ENCODE measurements at places on chromosomes 13 and 19.

DNA sequence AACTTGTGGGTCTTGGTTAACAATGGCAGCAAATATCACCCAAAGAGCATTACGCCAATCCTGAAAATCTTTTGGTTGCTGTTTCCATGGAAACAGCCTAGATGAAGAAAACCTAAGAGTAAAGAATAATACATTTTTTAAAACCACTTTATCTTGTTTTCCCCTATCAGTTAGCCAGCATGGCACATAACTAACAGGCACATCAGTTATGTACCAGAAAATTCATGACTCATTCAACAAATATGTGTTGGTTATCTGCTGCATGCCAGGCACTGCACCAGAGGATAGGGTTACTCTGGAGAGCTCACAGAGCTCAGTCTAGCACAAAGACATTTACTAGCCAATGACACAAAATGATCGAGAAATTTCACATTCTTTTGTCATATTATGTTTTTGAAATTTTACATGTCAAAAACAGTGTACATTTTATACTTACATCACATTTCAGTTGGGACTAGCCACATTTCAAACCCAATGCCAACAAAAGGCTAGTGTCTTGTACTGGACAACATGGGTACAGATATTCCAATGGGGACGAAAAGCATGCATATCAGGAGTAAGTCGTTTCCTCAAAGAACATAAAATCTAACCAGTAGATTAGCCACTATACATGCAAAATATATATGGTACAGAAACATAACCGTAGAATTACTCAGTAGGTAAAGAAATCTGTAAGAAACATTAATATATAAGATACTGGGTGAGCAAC lies 20.3 kb downstream of the LNX2 start:
- H3K27ac ChIP-seq, result no peak overlapping the region
- DNase-seq, result no peak
- no peak overlapping the region for H3K4me3 ChIP-seq
- H3K36me3 ChIP-seq, result no peaks in the 10 kb centered on the region
- H3K4me1 ChIP-seq, result no peaks in the 10 kb centered on the region
- H3K27me3 ChIP-seq, result no peaks in the 10 kb centered on the region

DNA sequence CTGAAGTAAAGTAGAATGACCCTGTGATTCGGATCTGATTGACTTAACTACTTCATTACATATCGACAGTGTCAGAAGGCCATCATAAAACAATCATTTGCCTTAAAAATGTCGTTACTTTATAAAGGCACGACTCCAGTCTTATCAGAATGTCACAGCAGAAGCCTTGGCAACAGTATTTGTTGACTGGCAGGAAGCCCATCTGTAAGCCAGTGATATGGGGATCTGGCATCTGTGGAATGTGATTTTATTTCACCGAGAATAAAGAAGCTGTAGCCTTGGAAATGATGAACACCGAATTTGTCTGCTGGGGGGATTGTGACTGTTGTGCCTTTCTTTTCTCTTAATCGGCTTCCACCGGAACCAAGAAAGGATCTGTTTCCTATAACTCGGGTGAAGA lies 362.5 kb downstream of the TDRD3 start:
- no peak for DNase-seq
- H3K36me3 ChIP-seq, result no peaks in the 10 kb centered on the region
- no peak overlapping the region for H3K27ac ChIP-seq
- no peaks in the 10 kb centered on the region for H3K27me3 ChIP-seq
- no peaks in the 10 kb centered on the region for H3K4me1 ChIP-seq

DNA sequence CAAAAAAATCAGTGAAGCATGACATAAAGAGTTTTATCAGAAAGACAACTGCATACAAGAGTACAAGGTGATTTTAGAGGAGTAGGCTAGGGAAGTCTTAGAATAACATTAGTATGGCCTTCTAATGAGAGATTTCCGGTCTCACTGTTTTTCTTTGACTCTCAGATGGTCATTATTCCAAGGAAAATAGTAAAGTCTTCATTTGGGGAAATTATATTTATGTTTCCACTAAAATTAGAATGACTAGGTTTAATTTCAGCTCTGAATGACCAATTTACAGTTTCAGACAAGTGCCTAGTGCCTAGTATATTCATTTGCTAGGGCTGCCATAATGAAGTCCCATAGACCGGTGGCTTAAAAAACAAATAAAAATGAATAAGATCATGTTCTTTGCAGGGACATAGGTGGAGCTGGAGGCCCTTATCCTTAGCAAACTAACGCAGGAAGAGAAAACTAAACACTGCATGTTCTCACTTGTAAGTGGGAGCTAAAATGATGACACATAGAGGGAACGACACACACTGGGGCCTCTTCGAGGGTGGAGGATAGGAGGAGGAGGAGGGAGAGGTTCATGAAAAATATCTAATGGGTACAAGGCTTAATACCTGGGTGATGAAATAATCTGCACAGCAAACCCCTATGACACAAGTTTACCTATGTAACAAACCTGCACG lies 303.1 kb downstream of the PCDH9 start:
- H3K4me1 ChIP-seq, result no peaks in the 10 kb centered on the region
- no peak overlapping the region for H3K4me3 ChIP-seq
- no peaks in the 10 kb centered on the region for H3K36me3 ChIP-seq
- H3K27me3 ChIP-seq, result no peaks in the 10 kb centered on the region
- H3K27ac ChIP-seq, result no peak overlapping the region

DNA sequence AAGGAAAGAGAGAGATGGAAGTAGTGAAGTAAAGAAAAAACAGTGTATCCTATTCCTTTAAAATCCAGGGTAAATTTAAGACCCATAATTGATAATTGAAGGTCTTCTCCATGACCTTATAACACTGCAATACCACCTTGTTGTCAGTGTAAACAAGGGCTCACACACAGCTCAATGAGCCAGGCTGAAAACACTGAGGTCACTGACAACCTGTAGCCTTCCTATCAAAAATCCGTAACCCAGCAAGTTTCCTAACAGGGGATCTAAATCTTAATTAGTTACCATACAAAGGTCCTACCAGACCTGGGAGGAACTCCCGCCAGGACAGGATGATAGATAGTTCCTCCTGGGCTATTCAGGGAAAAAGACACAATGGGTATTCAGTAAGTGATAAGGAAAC lies 1677.1 kb downstream of the OLFM4 start:
- no peak for DNase-seq
- no peaks in the 10 kb centered on the region for H3K4me1 ChIP-seq
- no peak overlapping the region for H3K4me3 ChIP-seq

DNA sequence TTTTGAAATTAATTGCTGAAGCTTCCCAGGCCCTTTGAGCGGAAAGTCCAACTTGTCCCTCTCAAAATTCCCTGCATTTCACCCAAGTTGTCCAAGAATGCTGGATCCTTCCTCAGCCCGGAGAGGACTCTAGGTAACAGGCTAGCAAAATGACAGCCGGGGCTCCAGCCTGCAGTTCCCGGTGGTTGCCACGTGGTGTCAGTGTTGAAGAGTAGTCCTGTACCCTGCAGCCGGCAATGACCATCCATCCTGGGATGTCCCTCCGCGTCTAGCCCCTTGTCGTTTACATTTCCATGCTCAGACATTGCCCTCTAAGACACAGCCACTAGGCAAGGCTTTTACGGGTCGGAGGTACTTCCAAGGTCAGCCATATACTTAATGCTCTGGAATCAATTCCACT lies 31.4 kb upstream of the MTIF3 start:
- no peaks in the 10 kb centered on the region for H3K4me1 ChIP-seq
- H3K27ac ChIP-seq, result no peak overlapping the region
- no peak overlapping the region for H3K4me3 ChIP-seq
- no peaks in the 10 kb centered on the region for H3K27me3 ChIP-seq
- peak; percentile 63 for DNase-seq

- no peaks in the 10 kb centered on the region for H3K4me1 ChIP-seq
- no peak overlapping the region for H3K4me3 ChIP-seq
- no peaks in the 10 kb centered on the region for H3K36me3 ChIP-seq
- no peak overlapping the region for H3K27ac ChIP-seq
These were observed 4.2 kb downstream of the FNDC3A start for GRCh38 chr13:48979892-48980291.

GRCh38 chr13:52344108-52344507 lies 61.9 kb downstream of the THSD1 start:
- no peaks in the 10 kb centered on the region for H3K27me3 ChIP-seq
- H3K4me1 ChIP-seq, result no peaks in the 10 kb centered on the region
- H3K4me3 ChIP-seq, result no peak overlapping the region
- no peaks in the 10 kb centered on the region for H3K36me3 ChIP-seq
- no peak for DNase-seq

DNA sequence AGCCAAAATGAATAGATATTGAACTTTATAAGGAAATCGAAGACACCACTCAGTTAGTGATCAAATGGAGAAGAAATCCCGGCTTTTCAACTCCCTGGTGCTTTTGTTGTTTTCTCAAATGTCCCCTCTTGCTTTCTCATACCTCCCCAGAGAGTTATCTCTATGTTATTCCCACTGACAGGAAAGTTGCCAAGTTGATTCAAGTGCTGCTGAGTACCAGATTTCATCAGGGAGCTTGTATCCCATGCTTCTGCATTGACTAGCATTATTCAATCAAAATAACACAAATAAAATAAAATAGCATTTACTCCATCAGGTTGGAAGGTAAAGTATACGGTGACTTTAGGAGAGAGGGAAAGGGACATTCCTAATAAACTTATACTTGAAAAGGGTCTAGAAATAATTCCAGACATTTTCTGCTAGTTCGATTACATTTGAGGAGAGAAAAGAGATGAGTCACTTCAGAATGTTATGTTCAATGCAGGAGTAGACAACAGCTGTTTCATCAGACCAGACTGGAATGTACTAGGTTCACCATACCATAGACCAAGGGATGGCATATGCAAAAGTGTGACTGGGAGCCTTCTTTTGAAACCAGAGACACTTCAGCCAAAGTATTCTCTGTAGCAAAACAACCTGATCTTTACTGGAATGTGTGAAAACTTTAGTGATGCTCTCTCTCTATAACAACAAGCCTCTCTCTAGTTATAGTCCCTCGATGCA lies 397.8 kb downstream of the FGF14 start:
- no peak overlapping the region for H3K4me3 ChIP-seq
- no peaks in the 10 kb centered on the region for H3K36me3 ChIP-seq
- no peak for DNase-seq
